Activated CD4-positive, alpha-beta memory T cell treated with anti-CD3 and anti-CD28 coated beads for 36 hours (primary cell): ENCODE measurements at places on chromosomes 1 and 21. TPM values are rescaled to one million over a fixed set of nuclear protein-coding genes. Genes with fewer than 3 reads are reported as not detected.

DNA sequence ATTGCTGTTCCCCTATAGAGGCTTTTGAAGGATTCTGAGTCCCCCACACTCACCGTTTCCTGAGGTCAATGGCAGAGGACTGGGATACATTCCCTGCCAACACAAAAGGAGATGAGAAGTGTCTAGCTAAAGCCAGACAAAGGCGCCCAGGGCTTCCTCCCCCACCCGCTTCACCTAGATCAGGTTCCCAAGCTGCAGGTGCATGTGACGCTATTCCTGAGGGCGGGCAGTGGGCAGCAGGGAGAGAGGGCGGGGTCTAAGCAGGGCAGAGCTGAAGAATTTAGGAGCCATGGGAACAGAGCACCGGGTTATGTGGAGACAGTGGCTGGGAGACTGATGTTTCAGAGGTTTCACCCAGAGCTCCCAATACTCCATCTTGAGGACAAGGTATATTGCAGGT is 6.0 kb upstream of the ARHGEF2 start:
- DNase-seq = no peak

DNA sequence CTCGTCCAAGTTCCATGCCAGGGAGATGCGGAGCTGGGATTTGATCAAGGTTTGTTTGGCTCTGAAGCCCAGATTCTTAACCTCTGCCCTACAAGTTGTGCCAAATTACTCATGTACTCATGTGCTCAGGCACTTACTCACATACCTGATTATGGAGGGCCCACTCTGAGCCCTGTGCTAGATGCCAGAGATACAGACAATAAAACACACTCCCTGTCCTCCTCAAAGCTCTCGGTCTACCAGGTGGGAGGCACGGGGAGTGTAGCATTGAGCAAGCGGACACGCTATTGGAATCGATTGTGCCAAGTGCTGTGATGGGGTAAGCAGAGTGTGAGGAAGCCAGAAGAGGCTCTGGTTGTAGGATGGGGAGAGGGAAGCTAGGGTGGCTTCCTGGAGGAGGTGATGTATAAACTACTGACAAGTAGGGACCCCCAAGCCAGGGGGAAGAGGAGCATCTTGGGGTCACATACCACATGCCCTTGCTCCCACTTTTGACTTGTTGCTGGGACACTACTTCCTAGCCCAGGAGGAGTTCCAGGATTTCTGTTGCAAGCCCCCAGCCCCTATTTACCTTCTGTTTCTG is 49.8 kb upstream of the IFNLR1 start:
- no peak for DNase-seq

- no peak for DNase-seq
Observed at GRCh38 chr1:216332462-216332861, 90.8 kb downstream of the USH2A start.

GRCh38 chr1:112866151-112866550 is 89.8 kb downstream of the SLC16A1 start:
- DNase-seq = no peak

DNA sequence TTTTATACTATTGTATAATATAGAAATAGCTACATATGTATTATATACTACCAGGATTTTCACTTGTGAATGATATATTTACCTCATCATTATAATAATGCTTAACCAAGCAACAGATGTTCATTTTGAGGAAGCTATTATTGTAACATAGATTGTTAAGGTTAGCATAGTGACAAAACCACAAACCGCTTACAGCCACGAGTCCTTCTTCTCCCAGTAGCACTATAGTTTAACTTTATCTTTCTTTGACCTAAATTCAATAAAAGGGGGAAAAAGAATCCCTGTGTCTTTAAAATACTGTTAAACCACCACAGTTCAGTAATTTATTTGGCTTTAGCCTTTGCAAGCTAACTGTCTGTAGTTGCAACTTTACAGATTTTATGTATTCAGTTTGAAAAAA is 1039.4 kb upstream of the B3GALT2 start:
- DNase-seq = no peak

GRCh38 chr1:234230414-234230862 is 142.8 kb upstream of the COA6 start:
- DNase-seq = no peak

- DNase-seq = peak; percentile 70
Observed at GRCh38 chr1:85201340-85202091, 700 bp upstream of the SYDE2 start.

OR2T2 gene
- not detected for total RNA-seq

C1orf185 gene
- not detected for total RNA-seq

CD34 gene
- not detected for total RNA-seq

MPZL1 gene
- 23.0 TPM for total RNA-seq
